ENCODE measurements at places on chromosomes 13 and 19. TPM values are rescaled to one million over a fixed set of nuclear protein-coding genes. Genes with fewer than 3 reads are reported as not detected.

GPR32 gene
- not detected for total RNA-seq

ITM2B gene
- total RNA-seq = 117 TPM

SMG9 gene
- total RNA-seq = 17.1 TPM

TIMM50 gene
- 36.7 TPM for total RNA-seq

DMKN gene
- total RNA-seq = 4.2 TPM

DCLK1 gene
- 283 TPM for total RNA-seq

IRGC gene
- total RNA-seq = not detected

GTPBP3 gene
- total RNA-seq = 13.2 TPM

CADM4 gene
- total RNA-seq = 43.0 TPM

IZUMO4 gene
- 4.4 TPM for total RNA-seq

UBE2L5 gene
- total RNA-seq = 0.64 TPM

PCSK4 gene
- total RNA-seq = 3.6 TPM

SIGLEC10 gene
- 2.6 TPM for total RNA-seq

USPL1 gene
- total RNA-seq = 28.3 TPM

IZUMO2 gene
- not detected for total RNA-seq

ZGLP1 gene
- total RNA-seq = 2.4 TPM

HS6ST3 gene
- total RNA-seq = 35.0 TPM

COPE gene
- total RNA-seq = 58.3 TPM

CEACAM7 gene
- 0.36 TPM for total RNA-seq

ZNF91 gene
- 335 TPM for total RNA-seq

IGLON5 gene
- total RNA-seq = 7.1 TPM

NOSIP gene
- 25.4 TPM for total RNA-seq

DPF1 gene
- total RNA-seq = 16.6 TPM

RNF113B gene
- not detected for total RNA-seq

CLEC17A gene
- total RNA-seq = not detected

SPART gene
- total RNA-seq = 40.1 TPM

FLT1 gene
- total RNA-seq = 14.6 TPM

ONECUT3 gene
- total RNA-seq = not detected

MAST1 gene
- total RNA-seq = 65.7 TPM

TUBB4A gene
- 52.7 TPM for total RNA-seq

SMIM44 gene
- not detected for total RNA-seq

SLC25A41 gene
- total RNA-seq = 0.91 TPM

CYP2A6 gene
- not detected for total RNA-seq

TEX26 gene
- 1.3 TPM for total RNA-seq

SELENOV gene
- not detected for total RNA-seq

IGSF23 gene
- not detected for total RNA-seq

GPALPP1 gene
- 38.1 TPM for total RNA-seq

ZNF816 gene
- total RNA-seq = 8.9 TPM

BICRA gene
- 9.1 TPM for total RNA-seq

ERICH6B gene
- total RNA-seq = 0.27 TPM

SLAIN1 gene
- 149 TPM for total RNA-seq

HIF3A gene
- 19.9 TPM for total RNA-seq

C19orf73 gene
- total RNA-seq = 1.5 TPM

TMEM255B gene
- 7.9 TPM for total RNA-seq

TEX29 gene
- total RNA-seq = 0.45 TPM

OR4F17 gene
- not detected for total RNA-seq

NCAN gene
- total RNA-seq = 85.3 TPM
